ENCODE measurements at places on chromosomes 5 and 9.

DNA sequence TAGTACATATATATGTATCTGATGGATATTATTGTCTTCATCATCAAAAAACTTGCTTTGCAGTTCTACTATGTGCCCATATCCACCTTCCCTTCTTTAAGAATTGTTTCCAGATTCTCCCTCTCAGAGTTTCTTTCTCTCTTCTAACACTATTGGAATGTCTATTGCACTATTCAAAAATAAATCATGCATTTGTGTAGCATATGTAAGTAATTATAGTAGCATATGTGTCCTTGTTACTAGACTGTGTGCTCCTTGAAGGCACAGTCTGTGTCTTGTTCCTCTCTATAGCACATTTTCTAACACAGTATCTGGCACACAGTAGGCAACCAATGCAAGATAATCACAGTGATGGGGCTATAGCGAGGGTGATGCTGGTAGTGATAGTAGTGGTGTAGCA is 43.4 kb upstream of the TRIM32 start:
- DNase-seq: no peak

GRCh38 chr5:8934455-8934854 is 611.4 kb downstream of the SEMA5A start:
- no peak for DNase-seq

GRCh38 chr5:140037012-140037411 is 6.1 kb downstream of the NRG2 start:
- DNase-seq: no peak

- peak; percentile 82 for DNase-seq
Measured at GRCh38 chr5:142024771-142025304, 12.0 kb upstream of the GNPDA1 start.

- DNase-seq: no peak
Measured at GRCh38 chr5:57511321-57511720, 28.7 kb upstream of the ACTBL2 start.

DNA sequence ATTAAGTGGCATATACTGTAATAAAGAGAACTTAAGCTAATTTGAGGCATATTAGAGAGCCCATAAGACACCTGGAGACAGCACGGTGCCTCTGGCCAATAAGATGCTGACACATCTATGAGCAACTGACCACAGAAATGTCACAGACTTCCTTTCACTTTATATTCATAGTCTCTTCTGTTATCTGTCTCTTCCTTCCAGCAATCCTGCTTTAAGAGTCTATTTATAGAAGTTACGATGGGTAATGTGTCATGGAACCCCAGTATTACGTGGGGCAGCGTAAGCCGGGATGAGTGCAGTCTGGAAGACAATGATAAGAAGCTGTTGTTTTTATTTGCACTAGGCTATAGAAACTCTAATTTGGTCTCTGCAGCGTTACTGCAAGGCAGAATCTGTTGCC is 136.8 kb downstream of the CFAP90 start:
- DNase-seq: no peak

- DNase-seq: no peak
Measured at GRCh38 chr9:128575469-128575868, 23.1 kb downstream of the SPTAN1 start.

- no peak for DNase-seq
Measured at GRCh38 chr5:134132372-134133187, 18.1 kb downstream of the TCF7 start.

Data from erythroblast (primary cell).